ENCODE measurements at places on chromosomes 1 and 21.

- no peak for DNase-seq
Measured at GRCh38 chr1:31702836-31703404, 897 bp downstream of the COL16A1 start.

- no peak for DNase-seq
Measured at GRCh38 chr1:59669752-59670312, 144.9 kb upstream of the HOOK1 start.

DNA sequence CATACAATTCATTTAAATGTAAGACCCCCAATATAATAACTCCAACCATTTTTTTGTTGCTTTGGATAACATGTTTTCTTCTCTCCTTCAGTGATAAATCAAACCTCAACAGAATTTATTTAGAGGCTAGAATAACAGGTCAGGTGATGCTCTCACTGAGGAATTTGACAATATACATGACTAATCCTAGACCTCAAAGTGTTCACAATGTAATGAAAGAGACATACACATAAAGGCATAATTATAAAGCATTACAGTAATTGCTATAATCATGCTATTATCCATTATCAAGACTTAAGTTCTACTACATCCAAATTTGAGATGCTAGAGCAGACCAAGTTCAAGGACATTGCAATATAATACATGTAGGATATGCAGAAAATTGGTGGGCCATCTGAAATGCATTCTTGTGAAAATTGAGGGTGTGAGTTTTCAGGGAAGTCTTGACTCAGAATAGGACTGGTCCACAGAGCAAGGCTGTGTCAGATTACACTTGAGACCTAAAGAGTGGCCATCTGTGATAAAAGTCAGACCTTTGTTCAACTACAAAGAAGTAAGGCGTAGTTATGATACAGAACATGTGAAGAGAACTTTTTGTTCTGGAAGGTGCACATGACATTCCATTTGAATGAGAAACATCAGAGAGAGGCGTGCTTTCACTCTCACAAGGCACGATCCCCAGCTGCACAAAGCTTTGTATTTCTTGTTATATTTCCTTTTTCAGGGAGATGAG, 45.5 kb downstream of the UTP25 start:
- DNase-seq, result no peak

GRCh38 chr1:167273027-167273800, 52.5 kb downstream of the POU2F1 start:
- DNase-seq, result peak; percentile 43

DNA sequence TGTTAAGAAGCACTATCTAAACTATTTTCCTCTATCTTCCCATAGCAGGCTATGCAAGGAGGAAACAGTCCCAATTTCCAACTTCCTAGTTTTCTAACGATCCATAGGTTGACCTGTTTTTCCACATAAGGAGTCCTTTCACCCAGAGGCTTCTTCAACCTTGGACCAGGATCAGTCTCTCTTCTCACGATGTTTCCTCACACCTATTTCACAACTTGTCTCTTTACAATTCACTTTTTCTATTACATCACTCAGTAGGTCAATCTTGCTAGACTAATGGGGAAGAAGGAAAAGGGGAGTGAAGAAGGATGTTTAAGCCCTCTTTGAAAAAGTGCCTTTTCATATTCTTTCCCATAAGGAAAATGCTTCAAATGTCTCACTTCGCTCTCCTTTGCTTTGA, 15.9 kb downstream of the PALMD start:
- DNase-seq, result no peak

DNA sequence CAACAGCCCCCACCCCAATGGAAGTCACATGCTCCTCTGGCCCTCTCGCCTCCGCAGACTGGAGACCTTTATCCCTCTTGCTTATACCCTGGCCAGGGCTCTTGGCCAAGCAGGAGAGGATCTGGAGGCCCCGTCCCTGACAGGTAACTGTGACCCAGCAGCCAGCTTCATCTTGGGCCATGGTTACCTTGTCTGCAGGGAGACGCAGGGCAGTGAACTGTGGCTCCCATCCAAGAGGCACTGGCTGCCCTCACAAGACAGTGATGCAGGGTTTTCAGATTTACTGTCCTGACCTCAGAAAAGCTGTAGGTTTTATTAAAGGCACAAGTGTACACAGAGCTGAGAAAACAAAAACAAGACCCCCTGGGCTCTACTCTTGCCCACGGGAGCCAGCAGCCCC, 96.7 kb upstream of the KLHDC7A start:
- DNase-seq, result no peak

DNA sequence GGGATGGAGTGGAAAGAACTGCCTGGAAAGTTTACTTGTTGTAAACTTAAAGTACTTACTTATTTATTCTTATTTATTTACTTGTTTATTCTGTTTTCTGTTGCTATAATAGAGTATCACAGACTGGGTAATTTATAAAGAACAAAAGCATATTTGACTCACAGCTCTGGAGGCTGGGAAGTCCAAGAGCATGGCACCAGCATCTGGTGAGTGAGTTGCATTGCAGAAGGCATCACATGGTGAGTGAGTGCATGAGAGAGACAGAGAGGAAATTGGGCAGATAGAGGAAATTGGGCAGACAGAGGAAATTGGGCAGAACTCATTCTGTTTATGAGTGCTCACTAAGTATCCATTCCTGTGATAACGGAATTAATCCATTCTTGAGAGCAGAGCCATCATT, 11.6 kb upstream of the RGSL1 start:
- DNase-seq, result no peak

GRCh38 chr1:6245869-6246496, 2.0 kb downstream of the HES3 start:
- DNase-seq, result no peak

- DNase-seq, result peak; percentile 19
Measured at GRCh38 chr1:69290291-69290690, 277.4 kb upstream of the LRRC7 start.

- DNase-seq, result no peak
Measured at GRCh38 chr21:44987301-44987885, 47.6 kb downstream of the SLX9 start.

GRCh38 chr1:143672983-143673382, 298.8 kb downstream of the FAM72C start:
- DNase-seq, result no peak

DNA sequence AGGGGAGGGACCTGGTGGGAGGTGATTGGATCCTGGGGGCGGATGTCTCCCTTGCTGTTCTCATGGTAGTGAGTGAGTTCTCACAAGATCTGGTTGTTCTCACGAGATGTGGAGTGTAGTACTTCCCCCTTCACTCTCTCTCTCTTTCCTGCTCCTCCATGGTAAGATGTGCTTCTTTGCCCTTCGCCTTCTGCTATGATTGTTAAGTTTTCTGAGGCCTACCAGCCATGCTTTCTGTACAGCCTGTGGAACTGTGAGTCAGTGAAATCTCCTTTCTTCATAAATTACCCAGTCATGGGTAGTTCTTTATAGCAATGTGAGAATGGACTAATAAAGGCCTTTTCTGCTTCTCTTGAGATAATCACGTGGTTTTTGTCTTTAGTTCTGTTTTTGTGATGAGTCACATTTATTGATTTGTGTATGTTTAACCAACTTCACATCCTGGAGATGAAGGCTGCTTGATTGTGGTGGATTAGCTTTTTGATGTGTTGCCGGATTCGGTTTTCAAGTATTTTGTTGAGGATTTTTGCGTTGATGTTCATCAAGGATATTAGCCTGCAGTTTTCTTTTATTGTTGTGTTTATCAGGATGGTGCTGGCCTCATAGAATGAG, 45.5 kb downstream of the RABGAP1L start:
- DNase-seq, result no peak

GRCh38 chr1:29991025-29991424, 732.4 kb downstream of the MATN1 start:
- DNase-seq, result no peak

GRCh38 chr1:209584231-209584672, 738 bp downstream of the CAMK1G start:
- no peak for DNase-seq

DNA sequence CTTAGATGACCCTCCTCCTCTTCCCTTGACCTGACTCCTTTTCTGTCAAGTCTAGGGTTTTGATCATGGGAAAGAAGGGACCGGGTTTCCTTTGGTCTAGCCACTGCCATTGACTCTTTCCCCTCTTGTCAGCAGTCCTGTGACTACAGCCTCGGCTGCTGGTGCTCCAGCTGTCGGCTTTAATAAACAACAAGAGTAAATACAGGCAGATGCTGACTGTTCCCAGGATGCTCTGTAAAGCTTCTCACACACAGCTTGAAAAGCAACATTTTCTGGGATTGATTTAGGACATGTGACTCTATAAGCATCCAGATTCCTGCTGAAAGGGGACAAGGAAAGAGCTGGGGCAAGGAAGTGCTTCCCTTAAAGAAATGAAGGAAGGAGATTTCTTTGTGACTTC, 53.5 kb upstream of the CTTNBP2NL start:
- DNase-seq, result no peak

DNA sequence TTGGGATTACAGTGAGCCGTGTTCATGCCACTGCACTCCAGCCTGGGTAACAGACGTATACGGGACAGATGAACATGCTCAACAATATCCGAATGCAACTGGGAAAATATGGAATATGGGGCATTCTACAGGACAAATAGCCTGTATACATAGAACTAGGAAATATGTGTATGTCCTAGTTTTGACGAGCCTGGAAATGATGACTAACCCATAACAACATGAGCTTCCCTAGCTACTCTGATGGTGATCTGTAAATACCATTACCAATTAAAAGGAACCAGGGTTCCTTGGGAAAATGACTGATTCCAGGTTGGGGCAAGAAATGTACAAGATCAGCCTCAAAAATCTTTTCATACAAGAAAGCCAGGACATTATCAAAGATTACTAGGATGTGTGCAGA, 42.8 kb upstream of the ARTN start:
- DNase-seq, result no peak

- peak; percentile 92 for DNase-seq
Measured at GRCh38 chr1:163069142-163069541, at the start of gene RGS4. RGS4 (plus strand) TSS chr1:163069361; CDS start chr1:163069485, 124 bp downstream.

DNA sequence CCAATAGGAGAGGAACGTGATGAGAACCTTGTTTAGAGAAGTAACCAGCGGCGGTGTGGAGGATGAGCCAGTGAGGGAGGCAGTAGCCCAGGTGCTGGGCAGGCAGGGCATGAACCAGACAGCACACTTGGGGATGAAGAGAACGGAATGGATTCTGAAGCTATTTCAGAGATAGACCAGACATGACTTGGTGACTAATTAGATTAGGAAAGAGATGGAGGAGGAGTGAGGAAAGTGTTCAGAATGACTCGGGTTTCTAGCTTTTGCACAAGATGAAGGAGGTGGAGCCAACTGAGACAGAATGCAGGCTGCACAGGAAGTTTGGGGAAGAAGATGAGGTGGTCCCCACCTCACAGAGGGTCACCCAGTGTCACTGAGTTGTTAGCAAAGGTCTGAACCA, 5.1 kb downstream of the PEF1 start:
- no peak for DNase-seq

DNA sequence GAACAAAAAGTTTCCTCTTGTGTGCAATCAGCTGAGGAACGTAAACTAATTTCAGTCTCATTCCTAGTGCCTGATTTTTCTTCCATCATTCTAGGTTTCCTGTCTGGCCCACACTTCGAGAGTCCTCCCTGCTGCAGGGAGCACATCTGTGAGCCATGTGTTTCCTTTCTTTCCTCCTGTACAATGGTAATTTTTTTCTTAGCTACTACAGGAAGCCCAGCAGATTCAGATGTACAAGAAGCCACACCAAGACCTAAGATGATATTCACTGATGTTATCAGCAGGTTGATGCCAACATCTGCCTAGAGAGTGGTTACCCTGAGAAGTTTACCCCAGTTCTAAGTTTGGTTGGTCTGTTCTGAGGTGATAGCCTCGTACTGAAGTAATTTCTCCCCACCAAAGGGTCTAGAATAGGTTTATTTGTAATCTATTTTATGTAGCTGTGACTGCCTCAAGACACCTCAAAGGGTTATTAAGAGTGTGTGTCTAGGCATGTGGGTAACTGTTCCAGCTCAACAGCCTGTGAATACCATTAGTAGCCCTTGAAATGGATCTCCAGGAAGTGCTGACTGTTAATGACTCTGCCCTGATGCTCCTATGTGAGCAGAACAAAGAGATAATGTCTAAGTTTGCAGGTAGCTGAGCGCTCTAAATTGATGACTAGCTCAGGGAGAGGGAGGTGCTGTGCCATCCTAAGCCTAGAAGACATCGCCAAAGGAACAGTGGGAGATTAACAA, 31.7 kb upstream of the CLDN14 start:
- DNase-seq, result no peak

DNA sequence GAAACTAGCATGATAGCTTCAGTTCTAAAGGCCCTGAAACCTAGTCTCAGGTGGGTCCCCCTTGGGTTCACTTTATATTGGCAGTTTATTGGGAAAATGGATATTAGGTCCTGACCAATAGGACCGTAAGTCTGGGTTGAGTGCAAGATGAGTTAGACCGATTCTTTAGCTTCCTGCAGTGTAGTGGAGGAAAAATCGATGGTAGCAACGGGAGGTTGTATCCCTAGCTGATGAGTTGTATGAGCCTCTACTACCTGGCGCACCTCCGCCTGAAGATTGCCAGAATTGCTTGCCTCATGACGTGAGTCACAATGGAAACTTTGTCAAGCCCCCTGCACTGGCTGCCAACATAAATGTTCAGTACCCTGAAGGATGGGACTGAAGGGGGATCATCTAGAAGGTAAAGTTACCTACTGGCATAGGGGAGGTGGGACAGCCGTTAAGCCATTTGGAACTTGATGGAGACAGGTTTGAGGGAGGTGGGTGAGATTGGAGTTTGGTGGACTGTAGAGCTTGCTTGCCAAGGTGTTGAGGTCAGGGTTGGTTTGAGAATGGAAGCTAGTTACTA, 3.9 kb downstream of the RCC1 start:
- no peak for DNase-seq

DNA sequence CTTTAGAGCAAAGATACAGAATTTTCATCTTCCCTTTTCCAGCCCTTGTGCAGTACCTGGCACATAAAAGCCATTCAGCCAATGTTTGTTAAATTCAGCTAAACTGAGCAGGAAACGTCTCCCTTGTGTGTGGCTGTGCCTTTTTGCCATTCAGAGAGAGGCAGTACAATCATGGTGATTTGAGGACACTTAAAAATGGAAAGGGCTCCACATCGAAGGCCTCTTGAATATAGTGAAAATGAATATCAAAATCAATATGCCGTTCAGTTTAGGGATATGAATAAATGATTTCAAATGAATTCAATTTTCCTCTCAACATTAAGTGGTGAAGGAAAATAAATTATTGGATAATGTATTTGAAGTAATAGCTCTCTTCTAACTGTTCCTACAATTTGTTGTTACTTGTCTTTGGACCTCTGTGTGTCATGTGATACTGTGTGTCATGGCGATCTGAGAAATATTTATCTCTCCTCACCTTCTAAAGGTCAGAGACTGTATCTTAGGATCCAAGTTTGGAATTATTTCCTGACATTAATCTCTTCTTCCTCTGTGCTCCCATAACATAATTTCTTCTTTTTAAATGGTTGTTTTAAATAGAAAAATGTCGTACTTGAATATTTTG, 355.6 kb upstream of the ST6GALNAC5 start:
- DNase-seq, result no peak

GRCh38 chr1:180230791-180231505, 884 bp downstream of the LHX4 start:
- no peak for DNase-seq

GRCh38 chr1:71417421-71417820, 336.6 kb upstream of the ZRANB2 start:
- no peak for DNase-seq

All from HS-27A (cell line).